BJ (cell line): ENCODE measurements at places on chromosomes 4 and X.

DNA sequence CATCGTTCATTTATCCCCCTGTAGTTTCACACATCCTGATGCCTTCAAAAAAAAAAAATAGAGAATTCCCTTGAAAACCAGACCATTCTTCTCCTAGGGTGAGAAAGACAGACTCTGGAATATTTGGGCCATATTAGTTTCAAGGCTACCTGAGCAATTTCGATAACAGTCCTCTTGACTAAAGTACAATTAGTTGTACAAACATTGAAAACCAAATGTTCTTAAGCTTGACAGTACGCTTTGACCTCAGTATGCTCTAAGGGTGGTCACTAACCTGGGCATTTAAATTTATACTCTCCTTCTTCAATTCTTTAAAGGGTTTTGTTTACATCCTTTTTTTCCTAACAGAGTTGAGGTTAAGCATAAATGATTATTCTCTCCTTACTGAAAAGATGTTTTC, 364.6 kb upstream of the FTHL17 start:
- DNase-seq, result no peak

- DNase-seq, result peak; percentile 17
Observed at GRCh38 chrX:49172280-49172780, 632 bp downstream of the PLP2 start.

- no peak for DNase-seq
Observed at GRCh38 chr4:165079476-165079875, 25.8 kb downstream of the TRIM75 start.

- DNase-seq, result no peak
Observed at GRCh38 chrX:64188901-64189300, 16.6 kb downstream of the AMER1 start.

GRCh38 chrX:63920875-63921274, 135.9 kb upstream of the ARHGEF9 start:
- no peak for DNase-seq

GRCh38 chr4:185741795-185742194, 70.2 kb downstream of the SORBS2 start:
- DNase-seq, result no peak

DNA sequence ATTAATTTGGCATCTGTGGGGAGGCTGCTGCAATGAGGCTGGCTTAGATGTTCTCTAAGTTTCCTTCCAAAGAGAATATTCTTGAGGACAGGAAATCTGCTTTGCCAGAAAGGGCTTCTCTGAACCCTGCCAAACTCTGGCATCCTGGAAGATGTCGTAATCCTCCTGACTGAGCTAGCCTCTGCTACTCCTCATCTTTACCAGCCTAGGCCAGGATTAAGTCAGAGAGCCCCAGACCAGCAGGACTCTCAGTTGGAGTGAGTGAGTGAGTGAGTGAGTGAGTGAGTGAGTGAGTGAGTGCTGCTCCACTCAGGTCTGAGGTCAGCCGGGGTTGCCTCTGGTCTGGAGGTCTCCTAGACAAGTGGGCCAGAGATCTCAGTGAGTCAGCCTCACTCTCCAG, 104.9 kb upstream of the SOD3 start:
- no peak for DNase-seq

DNA sequence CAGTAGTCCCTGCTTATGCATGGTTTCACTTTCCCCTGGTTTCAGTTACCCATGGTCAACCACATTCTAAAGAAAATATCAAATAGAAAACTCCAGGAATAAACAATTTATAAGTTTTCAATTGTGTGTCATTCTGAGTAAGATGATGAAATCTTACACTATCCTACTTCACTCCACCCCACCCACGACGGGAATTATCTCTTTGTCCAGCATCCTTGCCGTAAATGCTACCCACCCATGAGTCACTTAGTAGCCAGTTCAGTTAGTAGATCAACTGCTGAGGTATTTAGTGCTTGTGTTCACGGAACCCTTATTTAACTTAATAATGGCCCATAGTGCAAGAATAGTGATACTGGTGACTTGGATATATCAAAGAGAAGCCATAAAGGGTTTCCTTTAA, 91.4 kb downstream of the KLHL13 start:
- DNase-seq, result no peak

- no peak for DNase-seq
Observed at GRCh38 chr4:69823048-69823447, 36.9 kb downstream of the SULT1E1 start.

GRCh38 chr4:56739066-56739777, 58.1 kb upstream of the HOPX start:
- DNase-seq, result no peak

DNA sequence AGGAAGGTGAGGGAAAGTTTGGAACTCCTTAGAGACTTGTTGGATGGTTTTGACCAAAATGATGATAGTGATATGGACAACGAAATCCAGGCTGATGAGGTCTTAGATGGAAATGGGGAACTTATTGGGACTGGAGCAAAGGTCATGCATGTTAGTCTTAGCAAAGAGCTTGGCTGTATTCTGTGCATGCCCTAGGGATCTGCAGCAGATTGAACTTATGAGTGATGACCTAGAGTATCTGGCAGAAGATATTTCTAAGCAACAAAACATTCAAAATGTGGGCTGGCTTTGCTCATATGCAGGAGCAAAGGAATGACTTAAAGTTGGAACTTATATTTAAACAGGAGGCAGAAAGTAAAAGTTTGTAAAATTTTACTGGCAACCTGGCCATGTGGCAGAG, 489.3 kb upstream of the DIPK2B start:
- DNase-seq, result no peak

- no peak for DNase-seq
Observed at GRCh38 chr4:103018391-103019307, 856 bp downstream of the SLC9B1 start.

GRCh38 chrX:138711399-138712347, at the start of gene FGF13:
FGF13 (minus strand) TSS chrX:138711717; CDS start chrX:138711003, 714 bp downstream.
- no peak for DNase-seq

DNA sequence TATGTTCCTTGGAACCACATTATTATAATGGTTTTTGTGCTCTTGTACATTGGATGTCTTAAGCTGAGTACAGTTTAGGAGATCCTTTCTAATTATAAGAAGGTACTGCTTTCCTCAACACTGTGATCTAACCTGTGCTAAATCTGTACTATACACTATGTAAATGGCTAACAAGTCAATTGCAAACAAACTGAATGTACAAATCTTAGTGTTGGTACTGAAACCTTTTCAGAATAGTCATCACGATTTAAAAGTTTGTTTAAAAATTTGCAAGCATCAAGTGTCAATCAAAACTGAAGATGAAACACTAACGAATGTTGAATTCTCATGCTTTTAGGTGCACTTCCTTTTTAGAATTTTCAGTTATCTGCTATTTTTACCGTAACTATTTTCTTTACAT, 2090.4 kb upstream of the TENM3 start:
- DNase-seq, result no peak

DNA sequence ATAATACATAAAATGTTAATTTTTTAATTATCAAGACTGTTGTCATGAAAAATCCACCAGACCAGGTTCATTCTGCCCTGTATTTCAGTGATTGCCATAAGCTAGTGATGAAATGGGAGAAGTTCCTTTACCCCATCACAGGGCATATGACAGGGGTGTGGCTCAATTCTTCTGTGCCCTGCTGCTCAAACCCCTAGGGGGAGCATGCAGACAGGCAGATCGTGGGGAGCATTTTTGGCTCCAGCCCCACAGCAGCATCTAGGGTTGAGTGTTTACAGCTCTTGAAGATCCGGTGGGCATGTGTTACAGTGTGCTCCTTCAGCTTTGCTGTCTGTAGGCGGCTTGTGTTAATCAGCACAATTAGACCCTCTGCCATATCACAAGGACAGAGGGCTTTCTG, 700.7 kb downstream of the PCDH18 start:
- DNase-seq, result no peak

GRCh38 chr4:158787709-158788475, 19.1 kb downstream of the FNIP2 start:
- DNase-seq, result no peak

- no peak for DNase-seq
Observed at GRCh38 chrX:118973389-118974087, 880 bp upstream of the LONRF3 start.

GRCh38 chrX:118603981-118604380, 108.4 kb downstream of the DOCK11 start:
- DNase-seq, result no peak

DNA sequence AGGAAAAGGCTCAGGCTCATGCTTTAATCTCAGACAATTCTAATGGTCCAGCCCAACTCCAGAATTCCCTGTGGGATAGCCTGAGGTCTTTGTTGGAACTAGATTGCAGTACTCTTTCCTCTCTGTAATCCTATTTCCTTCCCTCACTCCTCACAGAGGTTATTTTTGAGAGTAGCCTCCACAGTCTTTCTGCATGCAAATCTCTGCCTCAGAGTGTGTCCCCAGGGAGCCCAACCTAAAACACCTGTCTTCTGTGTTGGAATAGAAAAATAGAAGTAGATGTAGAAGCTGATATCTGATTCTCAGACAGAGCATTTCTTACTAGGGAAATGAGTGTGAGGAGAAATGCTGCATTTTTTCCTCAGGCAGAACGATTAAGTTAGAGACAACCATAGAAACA, 915.5 kb upstream of the EPHA5 start:
- no peak for DNase-seq

GRCh38 chr4:66266035-66266434, 595.7 kb upstream of the EPHA5 start:
- DNase-seq, result no peak

- DNase-seq, result no peak
Observed at GRCh38 chr4:2457481-2458295, 11.2 kb upstream of the RNF4 start.

DNA sequence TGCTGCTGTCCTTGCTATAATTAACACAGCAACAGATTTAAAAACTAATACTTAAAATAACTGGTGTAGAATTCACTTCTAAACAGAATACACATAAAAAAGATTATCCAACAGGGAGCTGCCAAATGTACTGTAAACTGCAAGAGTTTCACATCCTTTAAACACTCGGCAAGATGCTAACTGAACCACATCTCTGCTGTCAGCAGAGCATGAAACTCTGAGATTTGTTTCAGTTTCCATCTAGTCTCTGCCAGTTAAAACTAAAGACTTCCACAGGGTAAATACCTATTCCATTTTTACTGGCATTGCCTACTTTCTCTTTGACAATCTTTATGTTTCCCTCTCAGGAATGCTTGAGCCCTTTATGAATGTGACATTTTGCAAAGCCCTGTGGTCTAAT, 127.7 kb downstream of the SLC7A11 start:
- no peak for DNase-seq

- no peak for DNase-seq
Observed at GRCh38 chr4:61671599-61671998, 471.5 kb downstream of the ADGRL3 start.

DNA sequence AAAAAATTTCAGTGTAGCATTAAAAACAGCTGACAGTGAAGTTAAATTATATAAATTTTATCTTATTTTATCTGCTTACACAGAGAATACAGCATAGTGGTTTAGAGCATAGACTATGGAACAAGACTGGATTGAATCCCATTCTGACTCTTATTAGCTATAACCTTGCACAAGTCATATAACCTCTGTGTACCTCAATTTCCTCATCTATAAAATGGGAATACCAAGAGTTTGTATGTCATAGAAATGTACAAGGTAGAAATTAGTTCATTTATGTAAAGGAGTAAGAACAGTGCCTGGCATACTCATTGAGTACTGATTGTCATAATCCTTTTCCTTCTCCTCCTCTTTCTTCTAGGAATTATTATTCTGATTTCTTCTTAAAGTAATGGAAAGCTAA, 25.7 kb downstream of the FAM13A start:
- no peak for DNase-seq

DNA sequence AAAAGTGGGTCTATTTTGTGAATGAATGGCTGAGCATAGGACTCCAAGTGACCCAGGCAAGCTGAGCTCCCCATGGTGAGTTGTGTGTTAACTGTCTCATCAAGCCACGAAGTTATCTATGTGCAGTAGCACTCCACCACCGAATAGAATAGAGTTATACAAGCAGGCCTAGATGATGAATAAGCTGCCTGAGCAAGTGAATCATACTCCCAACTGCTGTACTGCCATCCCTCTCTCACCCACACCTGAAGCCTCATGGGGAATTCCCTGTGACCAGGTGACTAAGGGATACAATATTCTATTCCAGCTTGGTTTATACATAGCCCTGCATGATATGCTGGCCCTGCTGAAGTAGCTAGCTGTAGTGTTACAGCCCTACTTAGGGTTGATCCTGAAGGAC, 38.7 kb downstream of the KDM5C start:
- peak; percentile 3 for DNase-seq

DNA sequence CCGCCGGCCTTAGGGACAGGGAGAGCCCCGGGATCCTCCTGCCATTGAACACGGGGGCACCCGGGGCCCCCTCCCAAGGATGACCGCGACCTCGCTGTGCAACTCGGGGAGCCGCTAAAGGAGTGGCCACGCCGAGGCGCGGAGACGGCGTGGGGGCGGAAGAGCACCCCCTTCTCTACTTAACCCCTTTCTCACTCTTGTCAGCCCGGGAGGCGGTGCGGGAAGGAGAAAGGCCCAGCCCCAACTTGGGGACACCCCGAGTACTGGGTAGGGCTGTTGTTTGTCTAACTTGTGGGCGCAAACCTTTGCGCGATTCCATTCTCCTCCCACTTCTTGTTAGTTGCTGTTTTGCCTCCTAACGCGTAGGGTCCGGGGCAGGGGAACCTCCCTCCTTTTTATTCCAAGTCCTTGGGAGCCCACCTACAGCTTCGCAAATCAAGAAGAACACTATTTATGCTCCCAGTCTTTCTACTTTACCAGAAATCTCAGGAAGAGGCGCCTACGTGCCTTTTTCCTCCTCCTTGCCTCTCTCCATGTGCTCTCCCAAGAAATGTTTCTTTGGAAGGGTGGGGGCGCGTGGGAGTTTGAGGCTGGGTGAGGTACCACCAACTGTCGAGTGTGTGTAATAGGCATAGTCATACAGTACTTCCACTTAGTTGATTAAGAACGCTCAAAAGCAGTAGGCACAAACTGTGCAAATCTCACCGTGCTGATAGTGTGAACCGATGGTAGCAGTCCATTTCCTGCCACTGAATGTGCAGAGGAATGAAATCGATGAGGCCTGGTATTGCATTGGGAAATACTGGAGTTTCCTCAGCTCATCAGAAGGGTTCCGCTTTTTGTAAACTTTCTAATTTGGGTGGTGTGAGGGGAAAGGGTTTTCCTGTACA, 813 bp downstream of the DIAPH2 start:
- no peak for DNase-seq

DNA sequence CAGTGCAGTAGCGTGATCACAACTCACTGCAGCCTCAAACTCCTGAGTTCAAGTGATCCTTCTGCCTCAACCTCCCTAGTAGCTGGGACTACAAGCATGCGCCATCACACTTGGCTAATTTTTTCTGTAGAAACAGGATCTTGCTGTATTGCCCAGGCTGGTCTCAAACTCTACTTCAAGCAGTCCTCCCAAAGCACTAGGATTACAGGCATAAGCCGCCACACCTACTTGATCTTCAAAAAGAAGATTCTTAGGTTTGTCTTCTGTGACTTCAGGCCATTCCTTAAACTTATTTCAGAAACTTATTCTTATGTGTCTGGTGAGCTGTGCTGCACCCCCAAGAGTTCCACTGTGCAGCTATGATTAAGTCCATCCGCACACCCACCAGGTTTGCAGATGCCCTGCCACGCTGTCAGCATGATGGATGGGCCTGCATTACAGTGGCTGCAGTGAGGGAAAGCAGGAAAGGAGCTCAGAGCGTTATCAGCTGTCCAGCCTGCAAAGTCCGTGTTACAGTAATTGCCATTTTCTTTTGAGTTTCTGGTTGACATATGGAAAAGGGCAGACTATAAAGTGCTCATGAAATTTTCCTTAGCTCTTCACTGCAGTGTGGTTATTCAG, 146.6 kb downstream of the AASDH start:
- no peak for DNase-seq
